Epithelial cell of umbilical artery (primary cell): ENCODE measurements at places on chromosomes 2 and 18. TPM values are rescaled to one million over a fixed set of nuclear protein-coding genes. Genes with fewer than 3 reads are reported as not detected.

Gene L3MBTL4
- total RNA-seq = under 0.01 and 0.46 TPM in 2 replicates

Gene SIX3
- not detected in 2 replicates for total RNA-seq

Gene HOXD11
- total RNA-seq = not detected in 2 replicates

Gene CTAGE1
- not detected in 2 replicates for total RNA-seq

Gene CFLAR
- 288 and 437 TPM in 2 replicates for total RNA-seq

Gene FEV
- total RNA-seq = not detected in 2 replicates

Gene ST8SIA3
- not detected in 2 replicates for total RNA-seq

Gene EN1
- total RNA-seq = not detected in 2 replicates
